ENCODE measurements at places on chromosomes 7 and 10.

DNA sequence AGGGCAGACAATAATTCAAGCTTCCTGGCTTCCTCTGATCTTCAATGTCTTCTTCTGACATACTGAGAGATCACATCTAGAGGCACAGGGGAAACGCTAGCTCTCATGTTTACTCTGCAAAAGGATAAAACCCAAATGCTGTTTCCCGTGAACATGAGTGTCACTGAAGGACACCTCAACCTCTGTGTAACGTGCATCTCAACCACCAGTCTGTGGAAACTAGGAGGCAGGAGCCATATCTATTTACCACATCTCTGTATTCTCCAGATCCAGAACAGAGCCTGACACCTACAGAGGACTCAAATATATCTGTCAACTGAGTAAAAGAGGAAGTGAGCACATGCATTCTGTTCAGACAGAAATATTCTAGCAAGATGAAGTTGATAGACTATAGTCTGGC is 140.3 kb upstream of the TARP start:
- no peak for DNase-seq

GRCh38 chr7:40234046-40234445 is 99.2 kb downstream of the SUGCT start:
- no peak for DNase-seq

DNA sequence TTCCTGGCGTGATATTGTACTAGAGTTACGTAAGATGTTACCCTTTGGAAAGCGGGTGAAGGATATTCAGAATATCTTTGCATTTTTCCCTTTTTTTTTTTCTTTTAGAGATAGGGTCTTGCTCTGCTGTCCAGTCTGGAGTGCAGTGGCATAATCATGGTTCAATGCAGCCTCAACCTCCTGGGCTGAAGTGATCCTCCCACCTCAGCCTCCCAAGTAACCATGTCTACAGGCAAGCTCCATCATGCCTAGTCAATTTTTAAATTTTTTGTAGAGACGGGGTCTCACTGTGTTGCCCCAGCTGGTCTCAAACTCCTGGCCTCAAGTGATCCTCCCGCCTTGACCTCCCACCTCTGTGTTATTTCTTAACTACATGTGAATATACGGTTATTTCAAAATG is 18.4 kb downstream of the VPS41 start:
- DNase-seq: no peak

- DNase-seq: no peak
Observed at GRCh38 chr10:15263657-15264323, 95.3 kb upstream of the NMT2 start.
